ENCODE measurements at places on chromosomes 5 and 9.

- no peak for DNase-seq
These were observed 20.4 kb downstream of the UHRF2 start for GRCh38 chr9:6433410-6433809.

DNA sequence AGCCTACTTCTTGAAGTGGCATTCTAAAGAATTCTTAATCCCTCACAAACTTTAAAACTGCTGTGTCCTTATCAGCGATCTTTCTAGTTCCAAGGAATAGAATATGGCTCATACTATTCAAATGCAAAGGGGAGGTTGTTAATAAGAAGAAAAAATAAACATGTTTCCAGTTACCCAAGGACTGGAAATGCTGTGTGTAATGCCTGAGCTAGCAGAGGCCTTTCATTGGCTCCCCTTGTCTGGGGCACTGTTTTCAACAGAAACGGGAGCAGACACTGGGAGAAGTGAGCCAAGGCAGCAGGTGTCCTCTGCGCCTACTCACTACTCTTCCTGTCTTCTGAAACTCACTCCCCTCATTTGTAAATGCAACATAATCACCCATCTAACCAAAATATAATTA is 253.0 kb downstream of the MARCHF11 start:
- no peak for DNase-seq

- no peak for DNase-seq
These were observed 86.1 kb downstream of the WWC1 start for GRCh38 chr5:168377525-168377924.

DNA sequence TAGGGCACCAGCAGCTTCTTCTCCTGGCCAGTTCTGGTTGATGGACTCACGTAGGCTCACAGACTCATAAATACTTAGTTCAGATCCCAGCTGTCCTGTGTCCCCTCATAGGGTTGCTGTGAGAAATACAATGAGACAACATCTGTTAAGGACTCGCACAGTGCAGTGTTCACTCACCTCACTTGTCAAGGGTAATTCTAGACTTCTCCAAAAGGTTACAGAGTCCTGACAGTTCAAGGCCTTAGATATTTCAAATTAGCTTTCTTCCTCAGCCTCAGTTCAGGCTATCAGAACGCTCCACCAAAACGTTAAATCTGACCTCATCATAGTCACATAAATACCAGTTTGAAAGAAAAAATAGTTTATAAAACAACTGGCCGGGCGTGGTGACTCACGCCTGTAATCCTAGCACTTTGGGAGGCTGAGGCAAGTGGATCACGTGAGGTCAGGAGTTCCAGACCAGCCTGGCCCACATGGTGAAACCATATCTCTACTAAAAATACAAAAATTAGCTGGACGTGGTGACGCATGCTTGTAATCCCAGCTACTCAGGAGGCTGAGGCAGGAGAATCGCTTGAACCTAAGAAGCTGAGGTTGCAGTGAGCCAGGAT is 106.3 kb downstream of the UGCG start:
- no peak for DNase-seq

DNA sequence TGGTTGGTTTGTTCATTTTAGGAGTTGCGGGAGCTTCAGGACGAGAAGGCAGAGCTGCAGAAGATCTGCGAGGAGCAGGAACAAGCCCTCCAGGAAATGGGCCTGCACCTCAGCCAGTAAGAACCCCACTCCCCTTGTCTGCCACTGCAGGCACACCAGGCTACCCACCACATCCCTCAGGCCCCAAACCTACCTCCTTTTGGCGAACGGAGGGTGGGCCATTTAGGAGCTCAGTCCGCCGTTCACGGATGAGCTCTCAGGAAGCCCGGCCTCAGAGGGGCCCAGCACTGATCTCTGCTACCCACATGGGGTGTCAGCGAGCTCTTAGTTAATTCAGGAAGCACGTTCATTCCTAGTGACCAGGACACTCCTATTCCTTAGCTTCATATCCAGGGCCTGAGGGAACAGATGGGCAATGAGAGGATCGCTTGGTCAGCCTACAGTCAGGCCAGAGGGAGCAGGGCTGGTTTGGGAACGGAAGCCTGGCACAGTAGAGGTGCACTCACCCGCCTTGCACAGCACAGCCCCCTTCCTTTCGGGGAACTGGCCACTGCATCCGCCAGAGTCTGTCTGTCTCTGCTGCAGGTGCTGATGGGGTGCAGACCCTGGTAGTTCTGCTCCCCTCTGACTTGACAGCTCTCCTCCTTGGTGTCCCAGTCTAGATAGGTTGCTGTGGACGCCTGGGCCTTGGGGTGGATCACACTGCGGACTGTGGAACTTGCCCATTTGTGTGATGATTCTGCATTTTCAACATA is 21.4 kb downstream of the HNRNPH1 start:
- DNase-seq, result no peak

DNA sequence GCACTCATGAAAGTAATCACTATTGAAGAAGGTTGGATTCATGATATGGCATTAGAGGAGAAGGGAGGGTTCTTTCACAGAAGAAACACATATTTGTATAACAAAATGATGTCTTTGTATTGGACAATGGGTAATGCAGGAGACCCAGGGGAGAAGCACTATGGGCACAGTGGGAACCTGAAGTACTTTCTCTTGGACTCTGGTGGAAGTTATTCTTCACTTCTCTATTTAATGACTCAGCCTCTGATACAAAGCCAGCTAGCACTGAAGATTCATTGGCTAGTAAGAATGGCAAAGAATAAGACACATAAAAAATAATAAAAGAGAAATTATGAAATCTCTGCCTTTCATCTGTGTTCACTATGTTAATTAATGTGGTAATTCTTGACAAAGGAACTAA is 149.9 kb upstream of the PRR16 start:
- no peak for DNase-seq

DNA sequence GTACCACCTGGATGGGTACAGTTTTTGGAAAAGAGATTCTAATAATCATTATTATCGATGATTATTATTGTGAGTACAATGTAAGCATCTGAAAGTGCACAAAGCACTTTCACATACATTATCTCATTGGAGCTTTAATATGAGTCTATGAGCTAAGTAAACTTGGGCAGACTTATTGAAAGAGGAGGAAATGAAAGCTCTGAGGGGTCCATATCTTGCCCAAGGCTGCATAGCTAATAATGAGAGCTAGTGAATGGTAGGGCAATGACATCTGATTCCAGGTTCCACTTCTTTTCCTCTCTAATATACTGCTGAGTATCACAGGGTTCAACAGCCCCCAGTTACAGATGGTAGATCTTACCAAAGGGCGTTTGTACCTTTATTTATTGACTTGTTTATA is 26.1 kb downstream of the TIMD4 start:
- no peak for DNase-seq

DNA sequence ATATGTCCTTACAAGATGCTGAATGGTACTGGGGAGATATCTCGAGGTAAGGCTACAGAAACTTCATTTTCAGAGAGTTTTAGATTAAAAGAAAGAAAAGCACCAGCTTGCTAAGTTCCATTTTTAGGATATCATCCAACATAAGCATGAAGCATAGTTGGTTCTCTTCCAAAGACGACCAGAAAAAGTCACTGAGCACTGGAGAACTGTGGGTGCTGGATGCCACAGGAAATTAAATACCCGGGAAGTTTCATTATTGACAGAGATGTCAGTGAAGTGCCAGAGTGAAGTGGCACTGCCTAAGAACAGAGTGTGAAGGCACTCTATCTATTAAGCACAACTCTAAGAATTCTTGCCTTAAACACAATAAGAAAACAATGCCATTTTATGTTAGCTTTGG is 76.8 kb downstream of the PIK3R1 start:
- DNase-seq, result no peak

DNA sequence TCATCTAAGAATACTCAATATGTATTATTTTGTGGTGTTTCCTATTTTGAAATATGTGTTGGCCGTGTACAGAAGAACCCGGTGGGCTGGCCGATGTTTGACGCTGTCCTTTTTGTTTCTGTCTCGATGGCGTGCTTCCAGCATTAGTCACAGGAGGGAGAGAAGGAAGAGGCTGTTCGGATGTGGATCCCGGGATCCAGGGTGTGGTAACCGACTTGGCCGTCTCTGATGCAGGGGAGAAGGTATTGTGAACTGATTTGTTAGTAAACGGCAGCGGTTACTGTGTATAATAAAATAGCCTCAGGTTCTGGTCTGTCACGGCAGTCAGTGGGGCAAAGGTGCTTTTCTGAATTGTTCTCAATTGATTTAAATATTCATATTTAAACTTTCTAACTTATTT is 275.0 kb downstream of the ARHGEF28 start:
- no peak for DNase-seq

GRCh38 chr9:111974092-111974681 is 77.6 kb downstream of the UGCG start:
- no peak for DNase-seq

GRCh38 chr5:91229031-91229727 is 153.9 kb downstream of the ARRDC3 start:
- DNase-seq, result no peak

DNA sequence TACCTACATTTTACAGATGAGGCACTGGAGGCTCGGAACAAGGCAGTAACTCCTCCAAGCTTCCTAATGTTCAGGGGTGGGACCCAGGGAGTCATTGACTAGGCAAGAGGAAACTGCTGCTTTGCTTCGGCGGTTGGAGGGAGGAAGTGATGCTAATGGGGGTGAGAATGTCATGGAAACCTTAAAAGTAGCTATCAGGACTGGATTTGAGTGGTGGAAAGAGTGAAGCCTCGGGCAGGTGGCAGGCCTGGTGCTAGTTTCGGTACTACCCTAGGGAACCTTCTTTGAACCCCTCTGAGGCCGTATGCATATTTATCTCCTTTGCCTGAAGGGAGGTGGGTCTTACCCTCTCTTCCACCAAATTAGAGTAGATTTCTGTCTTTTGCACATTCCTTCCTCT is 1.6 kb downstream of the BSPRY start:
- DNase-seq, result no peak

GRCh38 chr5:97427235-97427634 is 244.2 kb upstream of the RIOK2 start:
- no peak for DNase-seq

GRCh38 chr5:116387738-116388137 is 186.9 kb downstream of the SEMA6A start:
- no peak for DNase-seq

DNA sequence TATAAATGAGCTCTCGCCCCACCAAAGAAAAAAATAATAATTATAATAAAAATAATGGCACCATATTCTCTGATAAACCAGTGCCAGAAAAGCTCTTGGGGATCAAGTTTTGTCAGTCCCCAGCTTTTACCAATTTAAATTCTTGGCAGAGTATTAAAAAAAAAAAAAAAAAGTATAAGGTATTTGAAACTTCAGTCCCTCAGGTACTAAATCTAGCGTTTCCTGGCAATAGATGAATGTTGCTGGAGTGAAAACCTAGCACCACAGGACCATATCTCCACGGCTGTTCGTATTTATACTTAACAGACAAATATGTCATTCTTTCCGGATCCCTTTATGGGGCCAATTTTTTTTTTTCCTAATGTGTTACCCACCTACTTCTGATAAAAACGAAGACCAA is 646.2 kb downstream of the CCDC171 start:
- no peak for DNase-seq

DNA sequence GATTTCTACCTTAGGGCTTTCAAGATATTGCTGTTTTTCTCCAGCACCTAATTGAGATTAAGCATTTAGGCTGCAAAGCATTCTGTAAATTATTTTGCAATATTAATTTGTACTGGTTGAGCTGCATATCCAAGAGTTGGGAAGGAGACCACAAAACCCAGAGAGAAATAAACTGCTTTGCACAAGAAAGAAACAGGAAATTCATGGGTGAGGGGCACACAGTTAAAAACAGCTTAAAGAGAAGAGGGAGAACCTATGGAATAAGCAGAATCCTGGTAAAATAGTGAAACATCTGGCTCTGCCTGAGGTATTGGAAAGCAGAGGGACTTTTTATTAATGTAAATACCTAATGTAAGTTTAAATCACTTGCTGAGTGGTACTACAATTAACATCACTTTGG is 243.0 kb downstream of the TMEM167A start:
- no peak for DNase-seq

DNA sequence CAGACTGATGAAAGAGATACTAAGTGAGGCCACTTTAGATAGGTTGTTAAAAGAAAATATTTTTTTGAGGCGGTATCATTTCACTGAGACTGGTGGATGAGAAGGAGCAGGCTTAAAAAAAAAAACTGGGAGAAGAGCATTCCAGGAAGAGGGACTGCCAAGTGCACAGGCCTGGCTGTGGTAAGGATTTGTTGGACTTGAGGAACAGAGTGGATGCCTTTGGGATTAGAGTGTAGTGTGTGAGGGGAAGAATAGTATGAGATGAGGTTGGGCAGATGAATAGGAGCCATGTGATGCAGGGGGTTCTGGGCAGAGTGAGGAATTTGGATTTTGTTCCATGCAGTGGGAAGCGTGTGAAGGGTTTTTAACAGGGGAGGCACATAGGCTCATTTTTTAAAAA is 57.9 kb downstream of the PBX3 start:
- DNase-seq, result no peak

DNA sequence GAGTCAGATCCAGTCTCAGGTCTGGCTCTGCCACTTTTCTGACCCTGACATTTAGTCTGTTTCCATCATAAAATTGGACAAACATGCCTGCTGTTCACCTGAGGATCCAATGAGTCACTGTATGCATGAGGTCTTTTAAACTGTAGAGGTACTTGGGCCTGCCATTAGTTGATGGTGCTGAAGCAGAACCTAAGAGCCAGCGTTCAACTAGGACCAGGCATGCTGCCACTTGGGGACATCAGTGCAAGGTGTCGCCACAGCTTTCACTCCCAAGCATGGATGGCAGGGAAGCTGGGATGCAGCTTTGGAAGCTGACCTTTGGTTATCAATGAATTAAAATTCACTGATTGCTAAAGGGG is 37.1 kb downstream of the NEUROG1 start:
- DNase-seq, result no peak

Measured in stimulated activated CD8-positive, alpha-beta memory T cell treated with anti-CD3 and anti-CD28 coated beads, Interleukin-15, amount 100 ng/mL, for 24 hours (primary cell).